Activated CD8-positive, alpha-beta T cell treated with anti-CD3 and anti-CD28 coated beads for 36 hours (primary cell): ENCODE measurements at places on chromosomes 3 and 15.

DNA sequence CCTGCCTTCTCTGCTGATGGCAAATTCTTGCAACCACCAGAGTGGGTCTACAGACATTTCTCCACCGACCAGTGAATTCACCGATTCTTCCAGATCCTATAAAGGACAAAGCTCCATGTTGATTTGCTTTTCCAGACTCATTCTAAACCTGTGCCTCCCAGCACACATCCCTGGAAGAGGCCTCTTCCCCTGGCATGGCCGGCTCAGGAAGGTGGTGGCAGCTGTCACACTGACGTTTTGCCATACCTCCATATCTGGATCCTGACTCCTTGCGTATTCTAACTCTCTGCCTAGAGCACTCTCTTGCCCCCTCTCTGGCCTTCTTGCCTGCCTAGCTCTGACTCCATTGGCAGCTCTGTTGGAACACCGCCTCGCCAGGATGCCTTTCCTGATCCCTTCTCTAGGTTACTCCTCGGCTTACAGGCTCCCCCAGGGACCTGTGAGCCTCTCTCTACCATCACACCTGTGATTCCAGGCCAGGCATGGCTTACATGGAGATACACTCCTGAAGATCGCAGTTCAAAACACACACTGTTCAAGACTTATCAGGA, 31.0 kb downstream of the SLCO2A1 start:
- DNase-seq = no peak

DNA sequence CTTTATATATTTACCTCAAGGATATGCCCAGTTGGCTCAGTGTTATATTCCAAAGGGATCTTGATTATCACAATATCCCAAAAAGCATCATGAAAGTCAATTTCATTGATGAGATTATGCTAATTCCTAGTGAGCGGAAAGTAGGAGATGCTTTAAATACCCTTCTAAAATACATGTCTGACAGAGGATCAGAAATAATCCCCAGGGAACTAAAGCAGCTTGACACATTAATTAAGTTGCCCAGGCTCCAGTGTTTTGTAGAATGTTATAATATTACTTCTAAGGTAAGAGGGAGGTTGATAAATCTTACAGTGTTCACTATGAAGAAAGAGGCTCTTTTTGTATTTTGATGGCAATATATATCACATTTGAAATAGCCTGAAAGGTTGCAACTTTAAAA, 767.5 kb upstream of the ROBO1 start:
- DNase-seq = no peak

DNA sequence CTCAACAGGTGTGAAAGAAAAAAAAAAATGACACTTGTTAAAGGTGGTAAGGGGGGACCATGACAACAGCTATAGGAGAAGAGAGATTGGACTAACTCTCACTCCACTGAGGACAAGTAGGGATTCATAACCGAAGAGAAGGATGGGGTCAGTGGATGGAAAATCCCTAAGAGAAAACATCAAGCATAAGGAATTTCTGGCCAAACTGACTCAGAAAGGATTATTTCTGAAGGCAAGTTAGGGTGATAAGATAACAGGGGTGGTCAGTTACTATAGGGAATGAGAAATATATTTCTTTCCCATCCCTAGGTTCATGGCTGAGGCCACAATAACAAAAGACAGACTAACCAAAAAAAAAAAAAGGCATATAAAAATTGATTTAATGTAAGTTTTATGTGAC, 9.5 kb upstream of the RARB start:
- no peak for DNase-seq

DNA sequence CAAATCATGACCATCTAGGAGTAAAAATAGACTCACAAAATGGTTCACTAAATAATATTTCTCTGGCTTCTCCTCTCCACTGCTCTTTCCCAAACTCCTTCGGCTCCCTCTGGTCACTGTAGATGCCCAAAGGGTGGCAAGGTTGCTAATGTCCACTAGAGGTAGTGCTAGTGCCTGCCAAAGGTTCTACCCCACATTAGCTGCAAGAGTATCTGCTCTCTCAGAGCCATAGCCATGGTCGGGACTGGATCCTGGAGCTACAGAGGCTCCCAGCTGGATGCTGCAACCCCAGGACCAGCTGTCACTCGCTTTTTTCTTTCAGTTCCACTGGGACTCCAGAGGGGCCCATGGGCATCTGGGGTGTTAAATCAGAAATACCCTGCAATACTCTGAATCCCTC, 8.5 kb downstream of the HTR3D start:
- DNase-seq = no peak

GRCh38 chr3:113496924-113497323, 18.0 kb downstream of the SPICE1 start:
- DNase-seq = no peak

GRCh38 chr3:146133441-146133840, 27.5 kb downstream of the PLOD2 start:
- no peak for DNase-seq
